ENCODE measurements at places on chromosomes 5 and 9. TPM values are rescaled to one million over a fixed set of nuclear protein-coding genes. Genes with fewer than 3 reads are reported as not detected.

The C5orf34 gene
- 2.0 TPM for total RNA-seq

GRCh38 chr9:136086213-136086881 is 8.7 kb downstream of the NACC2 start:
- no peak for DNase-seq

DNA sequence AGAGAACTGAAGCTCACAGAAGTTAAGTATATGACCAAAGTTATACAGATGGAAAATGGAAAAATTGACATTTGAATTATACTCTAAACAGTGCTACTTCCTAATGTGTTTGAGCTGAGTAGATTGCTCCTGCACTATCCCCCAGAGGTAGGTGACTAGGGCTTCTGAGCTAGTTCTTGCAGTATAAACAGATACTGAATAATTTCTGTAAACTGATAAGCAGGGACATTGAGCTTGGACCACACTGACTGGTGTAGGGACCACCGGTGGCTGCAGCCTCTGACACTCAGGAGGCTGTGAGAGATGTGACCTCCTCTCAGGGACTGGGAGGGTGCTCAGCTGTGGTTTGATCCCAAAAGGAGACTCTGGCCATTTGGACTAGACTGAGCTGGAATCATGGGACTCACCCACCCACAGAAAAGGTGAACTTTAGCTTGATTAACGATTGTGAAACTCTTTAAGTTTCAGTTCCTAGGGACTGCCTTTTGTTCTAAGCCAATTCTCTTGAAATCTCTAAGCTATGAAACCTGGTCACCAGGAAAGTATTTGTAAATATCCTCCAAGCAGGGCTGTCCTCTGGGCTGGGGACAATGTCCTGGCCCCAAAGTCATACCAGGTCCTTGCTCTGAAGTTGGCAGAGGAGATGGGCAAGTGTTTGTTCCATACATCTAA is 291.5 kb downstream of the SEC61B start:
- no peak for DNase-seq

GRCh38 chr5:41763574-41763973 is 106.7 kb downstream of the OXCT1 start:
- DNase-seq = no peak

- no peak for DNase-seq
These were observed 150.7 kb downstream of the ICE1 start for GRCh38 chr5:5572976-5573797.

- DNase-seq = no peak
These were observed 9.0 kb downstream of the FCN1 start for GRCh38 chr9:134908524-134909309.

GRCh38 chr5:141528291-141528984 is 39.6 kb downstream of the PCDHGC5 start:
- DNase-seq = peak; percentile 20

The SPATA31D4 gene
- total RNA-seq = not detected

The PDLIM4 gene
- 24.6 TPM for total RNA-seq

GRCh38 chr9:134399435-134400056 is 73.3 kb downstream of the RXRA start:
- DNase-seq = peak; percentile 67

DNA sequence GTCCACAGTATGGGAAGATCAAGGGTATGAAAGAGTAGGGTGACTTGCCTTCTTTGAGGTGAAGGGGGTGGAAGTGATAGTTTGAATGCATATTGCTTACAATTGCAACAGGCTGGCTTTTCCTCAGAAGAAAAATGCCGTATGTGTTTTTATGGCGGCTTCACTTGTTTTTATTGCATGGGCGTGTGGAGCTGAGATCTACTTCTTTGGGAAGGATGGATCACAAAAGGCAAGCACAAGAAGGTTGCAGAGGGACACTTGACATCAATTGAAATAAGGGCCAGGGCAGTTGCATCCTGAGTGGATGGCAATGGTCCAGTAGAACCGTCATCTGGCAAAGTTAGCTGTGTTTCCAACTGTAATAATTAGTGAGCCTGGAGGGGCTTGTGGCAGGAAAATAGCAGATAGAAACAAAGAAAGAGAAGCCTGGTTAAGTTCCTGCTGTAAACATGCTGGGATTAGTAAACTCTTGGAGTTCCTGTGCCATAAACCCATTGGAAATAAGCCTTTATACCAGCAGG is 138.4 kb downstream of the NTRK2 start:
- no peak for DNase-seq

DNA sequence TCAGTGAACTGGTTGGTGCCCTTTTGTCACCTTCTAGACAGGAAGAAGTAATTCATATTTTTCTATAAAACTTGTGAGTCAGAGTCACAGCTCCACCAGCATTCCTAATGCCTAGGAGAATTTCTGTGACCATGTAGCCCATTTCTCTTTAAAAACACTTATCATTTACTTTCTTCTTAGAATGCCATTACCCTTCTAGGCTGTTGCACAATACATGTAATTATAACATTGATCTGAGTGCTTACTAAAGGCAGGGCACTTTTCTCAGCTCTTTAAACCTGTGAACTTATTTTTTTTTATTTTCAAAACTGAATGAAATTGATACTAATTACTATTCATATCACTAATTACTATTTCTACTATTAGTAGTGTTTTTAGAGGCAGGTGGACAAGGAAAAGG is 373.7 kb downstream of the TLE4 start:
- no peak for DNase-seq

The CTSV gene
- 0.20 TPM for total RNA-seq

The RECK gene
- total RNA-seq = 17.2 TPM

The LHX6 gene
- total RNA-seq = 0.40 TPM

- DNase-seq = no peak
These were observed 172.7 kb upstream of the RFX3 start for GRCh38 chr9:3698531-3698930.

The UBLCP1 gene
- total RNA-seq = 9.3 TPM

GRCh38 chr5:57042524-57042931 is 90.6 kb upstream of the MIER3 start:
- no peak for DNase-seq

- no peak for DNase-seq
These were observed 85.9 kb upstream of the FSTL4 start for GRCh38 chr5:133698259-133698554.

The ACOT12 gene
- not detected for total RNA-seq

The PCDHA11 gene
- under 0.01 TPM for total RNA-seq

The BRIX1 gene
- total RNA-seq = 17.0 TPM

GRCh38 chr5:146254223-146254622 is 50.8 kb downstream of the RBM27 start:
- DNase-seq = no peak

GRCh38 chr9:133961226-133962165 is 30.6 kb downstream of the VAV2 start:
- no peak for DNase-seq

- peak; percentile 75 for DNase-seq
These were observed 217.2 kb upstream of the WWC1 start for GRCh38 chr5:168073991-168074800.

DNA sequence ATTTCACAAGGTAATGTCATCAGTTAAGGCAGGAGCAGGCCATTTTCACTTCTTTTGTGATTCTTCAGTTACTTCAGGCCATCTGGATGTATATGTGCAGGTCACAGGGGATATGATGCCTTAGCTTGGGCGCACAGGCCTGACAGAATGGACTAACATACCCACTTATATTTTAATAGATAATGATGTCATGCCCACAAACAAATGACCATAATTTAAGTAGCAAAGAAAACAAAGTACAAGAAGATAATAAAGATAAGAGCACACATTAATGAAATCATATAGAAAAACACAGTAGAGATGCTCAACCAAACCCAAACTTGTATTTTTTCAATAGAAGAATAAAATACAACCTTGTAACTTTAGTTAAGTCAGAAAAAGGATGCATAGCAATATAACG is 19.7 kb upstream of the TBC1D2 start:
- no peak for DNase-seq

- DNase-seq = no peak
These were observed 81.9 kb downstream of the PTPN3 start for GRCh38 chr9:109416135-109416706.

The GFI1B gene
- total RNA-seq = not detected

DNA sequence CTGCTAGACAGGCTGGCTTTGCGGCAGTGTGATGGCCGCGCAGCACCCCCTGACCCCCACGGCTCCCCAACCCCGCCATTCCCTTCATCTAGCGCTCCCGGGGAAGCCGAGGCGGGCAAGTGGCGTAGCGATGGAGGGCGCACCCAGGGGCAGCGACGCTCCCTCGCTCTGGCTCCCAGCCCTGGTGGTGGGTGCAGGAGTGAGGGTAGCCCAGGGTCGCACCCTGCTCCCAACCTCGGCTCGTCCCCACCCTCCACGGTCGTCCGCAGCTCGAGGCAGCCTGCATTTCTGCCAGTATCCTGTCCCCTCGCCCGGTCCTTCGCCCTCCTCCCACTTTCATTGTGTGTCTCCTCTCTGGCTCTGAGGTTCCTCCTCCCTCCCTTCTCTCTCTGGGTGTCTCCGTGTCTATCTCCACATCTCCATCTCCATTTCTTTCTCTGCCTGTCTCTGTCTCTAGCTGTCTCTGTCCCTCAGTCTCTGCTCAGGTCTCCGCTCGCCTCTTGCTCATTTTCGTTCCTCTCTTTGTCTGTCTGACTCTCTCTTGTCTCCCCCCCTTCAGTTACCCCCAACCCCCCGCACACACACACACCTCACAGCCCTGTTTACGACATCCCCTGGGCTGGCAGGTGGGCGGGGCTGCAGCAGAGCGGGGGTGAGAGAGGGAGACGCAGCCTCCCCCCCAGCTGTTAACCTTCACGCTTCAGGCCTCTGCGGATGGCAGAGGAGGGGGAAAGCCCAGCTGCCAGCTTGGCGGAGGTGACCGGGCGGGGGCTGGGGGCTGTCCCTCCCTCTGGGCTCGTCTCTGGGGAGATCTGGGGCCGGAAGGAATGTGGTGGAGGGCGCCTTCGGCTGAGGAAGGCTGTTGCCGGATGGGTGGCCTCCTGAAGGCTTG is 48.7 kb upstream of the PSD2 start:
- no peak for DNase-seq

The FSTL4 gene
- 0.20 TPM for total RNA-seq

GRCh38 chr5:90983148-90983547 is 400.0 kb downstream of the ARRDC3 start:
- DNase-seq = peak; percentile 29

- no peak for DNase-seq
These were observed 164.5 kb downstream of the MED27 start for GRCh38 chr9:131915181-131915580.

The AMBP gene
- not detected for total RNA-seq

DNA sequence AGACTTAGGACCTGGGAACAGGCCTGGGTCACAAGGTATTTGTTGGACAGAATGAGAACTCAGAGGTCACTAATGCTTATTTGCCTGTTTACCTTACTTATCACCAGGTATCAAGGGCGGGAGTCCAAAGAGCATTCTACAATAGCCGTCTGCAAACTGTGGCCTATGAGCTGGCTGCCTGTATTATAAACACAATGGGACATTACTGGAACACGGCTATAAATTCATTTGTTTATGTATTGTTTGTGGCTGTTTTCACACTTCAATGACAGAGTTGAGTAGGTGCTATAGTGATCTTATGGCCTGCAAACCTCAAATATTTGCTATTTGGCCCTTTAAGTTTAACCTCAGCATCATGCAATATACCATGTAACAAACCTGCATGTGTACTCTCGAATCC is 76.6 kb upstream of the ASTN2 start:
- no peak for DNase-seq

- no peak for DNase-seq
These were observed 272.7 kb downstream of the TRIM32 start for GRCh38 chr9:116959809-116960208.

DNA sequence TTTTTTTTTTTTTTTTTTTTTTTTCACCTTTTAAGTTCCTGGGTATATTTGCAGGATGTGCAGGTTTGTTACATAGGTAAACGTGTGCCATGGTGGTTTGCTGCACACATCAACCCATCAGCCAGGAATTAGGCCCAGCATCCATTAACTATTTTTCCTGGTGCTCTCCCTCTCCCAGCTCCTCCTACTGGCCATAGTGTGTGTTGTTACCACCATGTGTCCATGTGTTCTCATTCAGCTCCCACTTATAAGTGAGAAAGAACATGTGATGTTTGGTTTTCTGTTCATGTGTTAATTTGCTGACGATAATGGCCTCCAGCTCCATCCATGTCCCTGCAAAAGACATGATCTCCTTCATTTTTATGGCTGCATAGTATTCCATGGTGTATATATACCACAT is 350.5 kb downstream of the MAN2A1 start:
- peak; percentile 7 for DNase-seq

GRCh38 chr5:164593982-164594381 is 1088.6 kb downstream of the MAT2B start:
- DNase-seq = no peak

GRCh38 chr5:125316915-125317535 is 570.6 kb upstream of the ZNF608 start:
- DNase-seq = peak; percentile 10

The OR4F3 gene
- not detected for total RNA-seq

DNA sequence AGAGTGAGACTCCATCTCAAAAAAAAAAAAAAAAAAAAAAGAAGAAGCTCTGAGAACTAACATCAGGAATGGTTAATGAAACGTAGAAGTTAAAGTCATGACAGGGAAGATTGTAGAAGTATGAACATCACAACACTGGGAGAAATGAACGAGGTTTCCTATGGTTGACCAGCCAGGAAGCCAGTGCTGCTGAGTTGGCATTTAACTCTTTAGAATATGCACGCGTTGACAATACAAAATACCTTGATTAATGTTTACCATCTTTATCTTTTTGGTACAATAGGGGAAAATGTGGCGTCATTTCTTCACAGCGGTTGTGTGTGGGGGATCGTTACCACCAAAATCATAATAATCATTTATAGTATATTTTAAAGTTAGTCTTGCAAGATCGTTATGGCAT is 32.0 kb downstream of the ABO start:
- DNase-seq = no peak
